ENCODE measurements at places on chromosomes 3 and 15.

DNA sequence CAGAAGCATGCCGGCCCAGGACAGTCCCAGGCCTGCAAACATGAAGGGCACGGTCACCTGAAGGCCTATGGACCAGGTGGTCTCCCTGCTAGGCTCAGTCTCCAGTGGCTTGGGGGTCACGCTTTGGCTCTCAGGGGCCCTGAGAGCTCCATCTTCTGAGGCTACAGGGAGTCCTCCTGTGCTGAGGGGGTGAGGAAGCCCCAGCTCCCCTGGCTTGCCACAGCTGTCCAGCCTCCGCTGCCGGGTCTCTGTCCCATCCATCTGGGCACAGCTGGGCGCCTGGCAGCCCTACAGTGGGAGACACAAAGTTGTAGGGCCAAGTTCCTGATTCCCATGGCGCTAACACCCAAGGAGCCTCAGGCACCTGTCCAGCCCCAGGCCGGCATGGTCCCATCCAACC, 16.0 kb downstream of the SLC41A3 start:
- DNase-seq, result no peak

- DNase-seq, result no peak
Observed at GRCh38 chr3:80543154-80543553, 775.4 kb upstream of the ROBO1 start.

DNA sequence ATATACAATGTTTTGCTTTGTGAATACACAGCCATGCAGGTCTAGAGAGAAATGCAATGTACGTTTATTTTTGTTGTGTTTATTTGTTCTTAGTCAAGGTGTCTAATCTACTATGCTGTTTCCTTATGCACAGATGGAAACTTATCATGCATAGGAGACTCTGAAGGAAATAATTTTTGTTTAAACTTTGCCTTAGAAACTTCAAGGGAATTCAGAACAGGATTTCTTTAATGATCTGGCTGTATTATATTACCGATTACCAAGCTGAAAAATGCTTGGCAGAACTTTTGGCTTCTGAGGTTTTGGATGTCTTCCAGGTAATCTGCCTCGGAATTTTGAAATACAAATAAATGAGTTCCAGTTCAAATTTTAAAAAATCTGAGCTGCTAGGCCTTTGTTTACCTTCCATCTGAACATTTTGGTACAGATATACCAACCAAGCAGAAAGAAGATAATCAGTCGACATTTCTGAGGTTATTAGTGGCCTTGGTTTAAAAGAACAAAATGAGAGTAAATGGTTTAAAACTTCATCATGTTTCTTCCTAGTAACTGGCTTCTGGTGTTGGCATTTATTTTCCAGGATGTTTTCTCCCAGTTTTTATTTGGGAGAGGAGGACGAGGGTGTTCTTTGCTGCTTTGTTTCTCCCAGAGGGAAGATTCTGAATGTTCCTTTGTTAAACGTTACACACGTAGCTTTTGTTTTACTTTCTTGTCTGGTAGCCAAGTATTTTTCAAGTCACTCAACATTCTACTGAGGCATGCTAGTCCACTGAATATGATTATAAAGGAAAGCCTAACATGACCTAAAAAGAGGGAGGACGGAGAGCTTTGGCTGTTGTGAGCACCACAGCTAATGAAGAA, 421.8 kb upstream of the TBL1XR1 start:
- no peak for DNase-seq

GRCh38 chr3:150344079-150344759, 63.9 kb upstream of the TSC22D2 start:
- DNase-seq, result no peak

GRCh38 chr3:180383332-180384020, 218.5 kb upstream of the TTC14 start:
- DNase-seq, result no peak

DNA sequence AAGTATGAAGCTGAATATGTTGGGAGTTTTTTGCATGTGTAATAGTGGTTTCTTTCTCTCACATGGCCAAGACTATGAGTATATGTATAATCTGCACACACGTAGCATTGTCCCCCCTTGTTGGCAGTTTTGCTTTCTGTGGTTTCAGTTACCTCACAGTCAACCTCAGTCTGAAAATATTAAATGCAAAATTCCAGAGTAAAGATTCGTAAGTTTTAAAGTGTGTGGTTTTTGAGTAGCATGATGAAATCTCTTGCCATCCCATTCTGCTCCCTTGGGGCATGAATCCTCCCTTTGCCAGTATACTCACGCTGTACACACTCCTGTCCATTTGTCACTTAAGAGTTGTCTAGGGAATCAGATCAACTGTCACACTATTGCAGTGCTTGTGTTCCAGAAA, 742.0 kb upstream of the CCDC54 start:
- no peak for DNase-seq

DNA sequence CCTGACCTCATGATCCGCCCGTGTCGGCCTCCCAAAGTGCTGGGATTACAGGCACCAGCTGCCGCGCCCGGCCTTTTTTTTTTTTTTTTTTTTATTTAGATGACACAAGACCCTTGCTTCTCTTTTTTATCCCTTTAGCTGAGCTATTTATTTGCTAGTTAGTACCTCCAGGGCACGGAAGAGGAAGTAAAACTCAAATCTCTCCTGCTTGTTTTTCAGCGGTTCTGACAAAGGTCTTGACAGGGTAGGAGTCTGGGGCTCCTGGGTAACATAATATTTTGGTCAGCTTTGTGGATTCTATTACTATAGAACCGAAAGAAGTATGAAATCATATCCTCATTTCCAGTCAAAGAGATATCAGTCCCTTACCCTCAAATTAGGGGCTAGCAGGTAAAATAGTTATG, 44.0 kb upstream of the ETV5 start:
- peak; percentile 19 for DNase-seq

GRCh38 chr3:4061783-4062360, 241.3 kb upstream of the SETMAR start:
- no peak for DNase-seq

GRCh38 chr3:32963871-32964270, 12.4 kb downstream of the CCR4 start:
- peak; percentile 61 for DNase-seq

DNA sequence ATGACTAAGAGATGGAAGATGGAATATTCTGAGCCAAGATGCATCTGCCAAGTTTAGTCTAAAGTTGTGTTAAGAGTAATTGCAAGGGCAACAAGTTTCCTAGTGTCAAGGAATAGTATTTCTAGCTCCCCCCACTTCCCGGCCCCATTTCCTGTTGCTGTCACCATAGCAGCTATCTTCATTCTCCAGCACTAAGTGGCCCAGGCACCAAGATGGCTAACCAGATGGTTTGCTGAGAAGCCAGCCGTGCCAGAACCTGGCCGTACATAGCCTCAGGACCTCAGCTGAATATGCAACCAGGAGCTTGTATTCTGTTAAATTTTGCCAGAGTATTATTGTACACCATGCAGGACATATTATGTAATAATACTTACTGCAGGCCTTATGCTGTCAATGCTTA, 108.8 kb upstream of the UMPS start:
- no peak for DNase-seq

DNA sequence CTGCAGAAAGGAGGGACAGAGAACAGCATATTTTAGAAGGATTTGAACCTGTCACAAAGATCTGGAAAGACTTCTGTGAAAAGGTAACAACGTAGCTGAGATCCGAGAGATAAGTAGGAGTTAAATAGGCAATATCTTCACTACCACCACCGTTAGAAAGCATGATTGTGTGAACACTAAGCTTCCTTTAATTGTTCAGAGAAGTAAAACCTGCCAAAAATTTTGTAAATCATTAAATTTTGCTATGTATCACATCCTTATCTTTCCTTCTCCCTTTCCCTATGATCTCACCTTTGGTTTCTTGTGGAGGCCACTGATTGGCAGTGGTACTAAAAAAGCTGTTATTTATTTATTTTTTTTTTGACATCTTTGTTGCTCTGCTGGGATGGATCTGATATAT, 346.9 kb downstream of the NLGN1 start:
- DNase-seq, result no peak

DNA sequence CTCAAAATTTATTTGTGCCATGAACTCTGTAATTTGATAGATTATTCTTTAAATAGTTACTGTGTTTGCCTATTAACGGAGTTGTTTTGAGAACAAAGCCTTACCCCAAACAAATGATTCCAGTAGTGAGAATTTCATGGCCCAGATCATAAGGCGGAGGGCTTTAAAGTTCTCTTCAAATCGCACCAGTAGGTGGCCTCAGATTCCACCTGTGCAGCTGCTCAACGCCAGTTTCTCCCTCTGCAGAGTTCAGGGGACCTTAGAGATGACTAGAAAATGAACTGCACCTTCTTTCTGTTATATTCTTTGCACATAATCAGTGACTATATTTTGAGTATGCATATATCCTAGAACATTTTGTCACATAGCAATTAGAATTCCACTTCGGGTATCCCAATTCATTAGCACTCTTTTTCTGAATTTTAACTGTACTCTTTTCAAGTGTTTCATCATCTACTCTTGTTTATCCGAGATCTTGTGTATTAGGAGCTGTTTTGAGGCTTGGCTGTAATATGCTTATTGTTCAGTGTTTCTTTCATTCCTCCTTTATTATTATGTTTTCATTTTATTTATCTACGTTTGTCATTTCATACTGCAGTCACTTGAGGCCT, 232.6 kb upstream of the CHRM5 start:
- DNase-seq, result peak; percentile 5

DNA sequence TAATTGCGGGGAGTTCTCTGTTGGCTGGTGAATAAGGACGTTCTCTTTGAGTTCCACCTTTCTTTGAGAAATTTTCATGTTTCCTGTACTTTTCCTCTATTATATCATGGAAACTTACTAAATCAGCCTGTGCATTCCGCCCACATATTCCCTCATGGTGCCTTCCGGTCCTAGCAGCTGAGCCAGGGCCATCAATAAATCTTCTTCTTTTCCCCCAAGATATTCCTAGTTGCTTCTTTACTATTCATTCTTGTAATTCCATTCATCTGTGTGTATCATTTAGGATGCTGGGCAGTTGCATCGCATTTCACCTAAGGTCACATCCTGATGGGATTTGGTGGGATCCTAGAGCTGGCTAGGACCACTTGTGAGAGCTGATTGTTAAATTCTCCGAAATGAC, 139.2 kb downstream of the RBMS3 start:
- DNase-seq, result no peak

DNA sequence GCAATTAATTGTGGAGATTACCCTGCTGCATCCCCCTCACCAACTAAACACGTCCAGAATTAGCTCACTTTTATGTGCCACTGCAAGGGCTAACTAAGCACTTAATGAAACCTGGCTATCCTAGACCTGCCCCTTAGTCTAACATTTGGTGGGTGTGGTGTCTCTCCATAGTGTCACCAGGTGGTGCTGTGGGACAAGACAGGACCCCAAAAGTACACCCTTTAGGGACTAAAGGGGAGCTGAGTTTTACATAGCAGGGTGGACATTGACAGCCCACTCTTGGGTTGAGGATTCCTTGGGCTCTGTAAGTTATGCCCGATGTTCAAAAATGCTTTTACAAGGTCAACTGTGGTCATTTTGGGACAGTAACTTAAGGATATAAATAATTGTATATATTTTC, 5.7 kb downstream of the DUT start:
- DNase-seq, result no peak

DNA sequence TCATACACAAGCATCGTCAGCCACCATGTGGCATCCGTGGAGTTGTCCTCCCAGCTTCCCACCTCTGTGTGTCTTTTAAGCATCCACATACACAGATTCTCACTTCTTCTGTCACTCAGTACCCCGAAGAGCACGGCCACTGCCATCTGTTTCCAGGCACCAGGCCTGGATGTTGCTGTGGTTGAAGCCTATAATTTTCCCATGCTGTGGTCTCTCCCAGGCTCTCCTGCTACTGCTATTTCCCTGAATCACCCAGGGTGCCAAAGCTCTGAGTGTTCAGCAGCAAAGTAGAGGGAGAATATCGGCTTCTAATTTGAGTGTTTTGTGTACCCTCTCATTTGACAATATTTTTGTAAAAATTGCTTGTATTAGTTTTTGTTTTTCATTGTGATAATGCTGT, 265.7 kb downstream of the DIPK2A start:
- no peak for DNase-seq

DNA sequence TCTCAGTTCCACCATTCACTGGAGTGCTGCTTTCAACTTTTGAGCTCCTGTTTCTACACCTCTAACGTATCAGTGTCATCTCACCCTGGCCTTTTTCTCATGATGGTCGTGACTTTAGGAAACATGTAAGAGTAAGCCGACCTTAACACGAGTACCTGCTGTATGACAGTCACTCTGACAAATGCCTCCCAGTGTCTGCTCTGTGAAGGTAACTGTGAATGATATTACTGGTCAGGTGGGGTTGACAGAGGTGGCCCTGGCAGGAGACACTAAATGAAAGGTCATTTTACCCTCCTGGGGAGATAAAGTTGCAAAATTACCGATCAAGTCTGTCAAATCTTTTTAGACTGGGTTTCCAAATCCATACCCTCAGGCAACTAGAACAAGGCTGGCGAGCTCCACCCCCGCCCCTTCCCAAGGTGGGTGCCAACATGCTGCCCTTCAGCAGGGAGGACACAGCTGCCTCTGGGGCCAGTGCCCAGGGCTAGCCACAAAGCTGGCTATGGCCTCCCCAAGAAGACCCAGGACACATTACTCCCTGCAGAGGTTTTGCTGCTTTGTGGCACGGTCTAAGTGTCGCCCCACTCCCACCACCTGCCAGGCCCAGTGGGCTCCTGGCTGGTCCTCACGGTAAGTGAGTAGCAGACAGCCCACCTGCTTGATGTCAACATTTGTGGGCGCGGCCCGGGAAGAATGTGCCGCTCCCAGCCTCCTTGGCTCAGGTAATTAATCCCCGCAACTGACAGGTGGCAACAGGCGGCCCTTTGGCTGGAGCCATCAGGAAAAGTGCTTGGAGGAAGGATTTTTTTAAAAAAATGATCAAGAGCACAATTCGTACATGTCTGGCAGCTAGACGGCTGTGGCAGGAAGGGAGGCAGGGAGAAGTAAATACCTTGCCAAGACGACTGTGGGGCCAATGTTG, 211.8 kb downstream of the TP63 start:
- no peak for DNase-seq

DNA sequence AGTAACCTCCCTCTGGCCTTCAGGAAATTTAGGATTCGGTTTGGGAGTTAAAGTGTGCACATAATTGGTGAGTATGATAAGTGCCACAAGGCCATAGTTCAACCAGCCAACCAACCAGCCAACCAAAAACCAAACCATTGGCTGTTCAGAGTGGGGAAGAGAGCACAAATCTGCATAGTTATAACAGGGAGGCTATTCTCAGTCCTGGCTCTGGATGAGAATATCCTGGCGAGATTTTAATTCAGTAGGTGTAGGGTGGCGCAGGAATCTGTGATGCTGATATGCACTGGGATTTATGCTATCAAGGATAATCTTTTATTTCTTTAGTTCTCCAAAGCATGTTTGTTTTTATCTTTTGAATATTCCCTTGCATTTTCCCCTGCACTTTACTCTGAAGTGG, 49.1 kb downstream of the AKAP13 start:
- no peak for DNase-seq

DNA sequence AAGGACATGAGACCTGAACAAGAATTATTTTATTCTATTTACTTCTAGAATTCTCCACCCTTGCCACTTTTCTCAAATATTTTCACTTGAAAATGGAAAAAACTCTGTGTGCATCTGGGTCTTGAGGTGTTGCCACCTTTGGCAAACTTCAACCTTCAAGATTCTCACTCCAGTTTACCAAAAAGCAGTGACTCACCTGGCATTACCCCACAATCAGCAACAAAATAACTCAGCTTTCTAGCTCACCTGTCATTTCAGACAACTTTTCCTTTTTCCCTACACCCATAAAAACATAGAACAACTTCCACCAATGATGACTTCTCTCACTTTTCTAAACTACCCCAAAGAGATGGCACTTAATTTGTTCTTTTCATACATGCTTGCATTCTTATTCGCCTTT, 115.8 kb downstream of the DUT start:
- no peak for DNase-seq

- DNase-seq, result no peak
Observed at GRCh38 chr15:75827691-75828090, 15.6 kb upstream of the UBE2Q2 start.

- no peak for DNase-seq
Observed at GRCh38 chr15:33894193-33894592, 74.1 kb upstream of the CHRM5 start.
